Activated T-cell treated with anti-CD3 and anti-CD28 coated beads, Interleukin-2, amount 50 U/mL, for 24 hours (primary cell): ENCODE measurements at places on chromosomes 3 and 15.

DNA sequence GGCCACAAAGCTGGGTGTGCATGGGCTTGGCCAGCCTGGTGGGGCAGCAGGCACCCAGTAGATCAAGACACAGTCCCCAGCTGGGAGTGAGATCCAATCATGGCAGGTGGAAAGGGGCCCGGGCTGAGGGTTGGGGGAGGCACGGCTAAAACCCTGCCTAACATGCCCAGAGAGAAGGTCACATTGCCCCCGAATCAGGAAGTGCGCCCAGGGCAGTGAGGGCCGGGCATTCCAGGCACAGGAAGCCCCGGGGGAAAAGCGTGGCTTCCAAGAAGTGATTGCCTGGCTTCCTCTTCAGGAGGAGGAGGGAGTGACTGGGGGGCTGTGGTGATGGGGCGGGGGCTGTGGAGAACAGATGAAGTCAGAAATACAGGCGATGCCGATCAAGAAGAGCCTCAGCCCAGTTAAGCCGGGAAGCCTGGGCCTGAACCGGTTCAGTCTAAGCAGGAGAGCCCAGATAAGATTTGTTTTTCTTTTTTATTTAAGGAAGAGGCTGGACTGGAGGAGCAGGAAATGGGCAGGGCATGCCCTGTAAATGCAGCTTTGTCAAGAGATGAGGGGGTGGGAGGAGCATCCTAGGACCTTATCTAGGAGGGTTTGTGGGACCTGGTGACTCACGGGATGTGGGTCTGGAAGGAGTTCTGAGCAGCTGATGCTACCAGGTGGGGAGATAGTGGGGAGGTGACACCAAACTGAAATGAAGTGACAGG lies 83.9 kb downstream of the CHSY1 start:
- peak; percentile 54 for DNase-seq

- DNase-seq, result no peak
These were observed 8.3 kb downstream of the CA12 start for GRCh38 chr15:63373330-63373729.

DNA sequence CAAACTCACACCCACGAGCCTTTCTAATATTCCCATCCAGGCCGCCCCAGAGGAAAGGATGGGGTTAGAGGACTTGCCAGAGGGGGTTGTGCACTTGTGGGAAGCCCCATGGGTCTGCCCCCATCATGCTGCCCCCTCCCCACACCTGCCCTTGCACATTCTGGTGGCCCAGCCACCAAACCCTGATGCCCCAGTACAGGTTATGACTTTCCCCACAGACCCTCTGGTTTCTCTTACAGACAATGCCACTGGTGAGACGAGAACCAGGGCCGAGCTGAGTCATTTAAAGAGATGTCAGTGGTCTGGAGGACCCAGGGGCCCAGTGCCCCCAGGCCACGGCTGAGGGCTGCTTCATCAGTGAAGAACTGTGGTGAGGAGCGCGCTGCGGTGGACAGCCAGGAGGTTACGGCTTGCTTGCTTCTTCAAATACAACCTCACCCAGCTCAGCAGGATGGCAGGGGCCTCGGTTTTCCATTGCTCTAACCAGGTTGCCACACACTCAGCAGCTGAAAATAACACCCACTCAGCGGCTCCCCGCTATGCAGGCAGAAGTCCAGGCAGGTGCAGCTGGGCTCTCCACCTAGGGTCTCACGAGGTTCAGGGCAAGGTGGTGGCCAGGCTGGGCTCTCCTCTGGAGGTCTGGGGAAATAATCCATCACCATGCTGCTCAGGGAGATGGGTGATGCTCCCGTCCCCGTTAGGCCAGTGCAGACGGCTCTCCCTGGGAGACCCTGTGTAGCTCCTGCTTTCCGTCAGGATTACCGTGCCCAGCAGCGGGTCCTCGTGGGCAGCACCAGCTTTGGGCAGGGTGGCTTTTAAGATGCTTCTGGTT lies 13.8 kb upstream of the SNRPA1 start:
- peak; percentile 14 for DNase-seq

GRCh38 chr15:42134617-42135245 lies 21.7 kb downstream of the PLA2G4F start:
- DNase-seq, result no peak

GRCh38 chr3:189572249-189572648 lies 58.9 kb upstream of the TP63 start:
- no peak for DNase-seq

- DNase-seq, result peak; percentile 35
These were observed 665 bp downstream of the GATM start for GRCh38 chr15:45377609-45378148.

GRCh38 chr3:57855943-57856342 lies 99.8 kb downstream of the SLMAP start:
- DNase-seq, result no peak

GRCh38 chr15:45091576-45091975 lies 22.4 kb downstream of the DUOX2 start:
- DNase-seq, result no peak
